ENCODE measurements at places on chromosomes 1 and 21.

DNA sequence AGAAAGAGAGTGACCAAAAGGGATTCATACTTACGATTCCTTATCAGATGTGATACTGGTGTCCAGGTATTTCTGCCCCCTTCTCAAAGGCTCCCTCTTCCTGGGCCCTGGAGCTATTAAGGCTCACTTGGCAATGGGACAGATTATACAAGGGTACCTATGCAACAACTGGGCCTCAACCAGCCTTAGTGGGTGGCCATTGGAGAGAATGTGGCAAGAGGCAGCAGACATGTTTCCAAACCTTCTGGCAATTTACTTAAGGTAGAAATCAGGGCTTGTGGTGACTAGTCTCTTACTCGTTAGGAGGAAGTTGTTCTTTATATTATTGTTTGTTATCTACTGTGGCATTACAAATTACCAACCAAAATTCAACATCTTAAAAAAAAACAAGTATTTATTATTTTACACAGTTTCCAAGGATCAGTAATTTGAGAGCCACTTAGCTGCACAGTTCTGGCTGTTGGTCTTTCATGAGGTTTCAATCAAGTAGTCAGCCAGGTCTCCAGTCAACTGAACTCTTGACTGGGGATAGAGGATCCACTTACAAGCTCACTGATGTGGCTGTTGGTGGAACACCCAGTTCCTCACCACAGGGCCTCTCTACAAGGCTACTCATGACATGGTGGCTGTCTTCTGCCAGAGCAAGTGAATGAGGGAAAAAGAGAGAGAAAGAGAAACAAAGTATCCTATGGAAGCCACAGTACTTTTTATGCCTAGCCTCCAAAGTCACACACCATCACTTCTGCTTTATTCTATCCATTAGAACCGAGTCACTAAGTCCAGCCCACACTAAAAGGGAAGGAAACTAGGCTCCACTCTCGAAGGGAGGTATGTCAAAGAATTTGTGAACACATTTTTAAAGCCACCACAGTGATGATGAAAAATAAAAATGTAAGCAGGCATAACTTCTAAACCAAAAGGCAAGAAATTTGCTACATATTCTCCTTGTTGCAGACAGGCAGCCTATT lies 10.7 kb downstream of the ZNF648 start:
- DNase-seq, result no peak

- no peak for DNase-seq
Observed at GRCh38 chr1:22491995-22492715, 40.5 kb downstream of the ZBTB40 start.

DNA sequence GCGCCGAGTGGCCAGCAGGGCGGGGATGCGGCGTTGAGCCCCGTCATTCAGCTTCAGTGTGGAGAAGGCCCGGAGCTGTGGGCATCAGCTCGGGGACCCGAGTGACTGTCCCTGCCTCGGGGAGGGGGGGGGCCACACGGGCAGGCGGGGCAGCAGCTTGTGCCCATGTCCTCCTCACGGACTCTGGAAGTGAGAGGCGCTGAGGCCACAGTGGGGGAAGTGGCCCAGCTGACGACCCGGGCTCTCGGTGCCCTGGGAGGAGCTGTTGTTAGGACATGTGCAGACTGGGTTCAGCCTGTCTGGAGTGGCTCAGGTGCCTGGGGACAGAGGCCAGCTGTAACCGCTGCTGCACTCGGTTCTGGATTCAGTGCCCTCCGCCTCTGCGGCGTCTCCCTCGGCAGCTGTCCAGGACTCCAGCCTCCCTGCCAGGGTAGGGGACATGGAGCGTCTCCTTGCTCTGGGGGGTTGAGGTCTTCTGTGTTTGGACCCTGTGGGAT lies 71.1 kb downstream of the SKI start:
- no peak for DNase-seq

DNA sequence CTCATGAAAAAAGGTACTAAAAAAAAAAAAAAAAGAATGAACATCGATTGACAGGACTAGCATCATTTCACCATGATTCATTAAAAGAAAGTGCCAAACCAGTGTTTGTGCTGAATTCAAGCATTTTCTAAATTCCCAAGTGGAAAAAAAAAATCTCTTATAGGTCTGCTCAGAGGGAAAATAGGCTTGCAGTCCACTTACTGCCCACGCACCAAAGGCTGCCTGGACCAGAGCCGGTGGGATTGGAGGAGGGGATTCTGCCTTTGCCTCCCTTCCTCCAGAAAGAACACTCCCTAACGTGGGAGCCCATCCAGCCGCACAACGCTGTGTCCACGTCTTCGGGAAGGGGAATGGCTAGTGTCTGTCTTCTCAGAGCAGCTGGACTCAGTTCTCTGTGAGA lies 5.5 kb upstream of the TRAPPC10 start:
- DNase-seq, result no peak

GRCh38 chr1:110153407-110153950 lies 3.2 kb downstream of the SLC6A17 start:
- no peak for DNase-seq

DNA sequence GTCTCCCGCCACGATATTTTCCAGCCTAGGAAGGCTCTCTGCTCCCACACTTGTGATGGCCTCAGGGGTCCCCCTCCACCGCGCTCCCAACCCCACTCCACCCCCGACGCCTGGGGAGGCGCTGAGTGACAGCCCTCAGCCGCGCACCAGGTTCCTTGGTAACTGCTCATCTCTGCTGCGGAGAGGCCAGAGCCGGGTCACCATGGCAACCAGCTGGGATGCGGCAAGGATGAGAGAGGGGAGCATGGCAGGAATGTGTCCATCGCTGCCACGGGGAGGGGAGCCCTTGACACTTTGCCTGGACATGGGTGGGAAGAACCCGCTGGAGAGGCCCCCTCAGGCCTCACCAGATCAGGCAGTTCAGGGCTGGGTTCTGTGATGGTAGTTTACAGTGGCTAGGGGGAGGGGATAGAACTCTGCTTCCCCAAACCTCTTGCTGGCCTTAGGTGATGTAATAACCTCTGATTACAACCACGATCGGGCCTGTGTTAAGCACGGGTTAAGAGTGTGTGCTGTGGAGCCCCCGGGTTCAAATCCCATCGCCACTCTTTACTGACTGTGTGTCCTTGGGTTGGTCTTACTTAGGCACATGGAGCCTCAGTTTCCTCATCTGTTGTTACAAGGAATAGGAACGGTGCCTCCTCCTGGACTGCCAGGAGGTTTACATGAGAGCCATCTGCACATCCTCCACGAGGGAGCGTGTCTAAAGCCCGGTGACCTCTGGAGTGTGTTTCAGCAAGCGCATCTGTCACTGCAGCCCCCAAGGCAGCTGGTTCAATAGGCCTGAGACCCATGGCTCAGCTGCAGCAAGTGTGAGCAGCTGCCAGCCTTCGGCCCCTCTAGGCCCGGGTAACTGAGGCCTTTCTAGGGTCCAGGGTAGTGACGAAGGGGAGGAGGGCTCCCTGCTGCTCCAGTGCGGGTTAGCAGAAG lies 6.3 kb downstream of the KIF17 start:
- DNase-seq, result no peak

GRCh38 chr1:158806916-158807536 lies 24.1 kb upstream of the MNDA start:
- no peak for DNase-seq

DNA sequence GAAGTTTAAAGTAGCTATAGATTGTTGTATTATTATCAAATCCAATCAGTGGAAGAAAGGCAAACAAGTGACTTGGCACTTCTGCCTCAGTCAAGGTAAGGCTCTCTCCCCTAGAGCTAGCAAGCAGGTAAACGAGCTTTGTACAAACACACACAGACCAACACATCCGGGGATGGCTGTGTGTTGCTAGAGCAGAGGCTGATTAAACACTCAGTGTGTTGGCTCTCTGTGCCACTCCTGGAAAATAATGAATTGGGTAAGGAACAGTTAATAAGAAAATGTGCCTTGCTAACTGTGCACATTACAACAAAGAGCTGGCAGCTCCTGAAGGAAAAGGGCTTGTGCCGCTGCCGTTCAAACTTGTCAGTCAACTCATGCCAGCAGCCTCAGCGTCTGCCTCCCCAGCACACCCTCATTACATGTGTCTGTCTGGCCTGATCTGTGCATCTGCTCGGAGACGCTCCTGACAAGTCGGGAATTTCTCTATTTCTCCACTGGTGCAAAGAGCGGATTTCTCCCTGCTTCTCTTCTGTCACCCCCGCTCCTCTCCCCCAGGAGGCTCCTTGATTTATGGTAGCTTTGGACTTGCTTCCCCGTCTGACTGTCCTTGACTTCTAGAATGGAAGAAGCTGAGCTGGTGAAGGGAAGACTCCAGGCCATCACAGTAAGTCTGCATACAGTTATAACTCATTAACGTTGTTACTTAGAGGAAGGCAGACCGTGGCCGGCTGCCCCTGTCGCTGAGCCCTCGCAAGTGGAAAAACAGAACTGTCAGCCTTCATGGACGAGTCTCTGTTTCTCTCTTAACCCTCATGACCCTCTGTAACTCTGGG lies at the start of gene PALMD:
PALMD (plus strand) TSS at position 415 of the 833 bp plus-strand sequence; CDS start at position 620, 205 bp downstream.
- peak; percentile 39 for DNase-seq

DNA sequence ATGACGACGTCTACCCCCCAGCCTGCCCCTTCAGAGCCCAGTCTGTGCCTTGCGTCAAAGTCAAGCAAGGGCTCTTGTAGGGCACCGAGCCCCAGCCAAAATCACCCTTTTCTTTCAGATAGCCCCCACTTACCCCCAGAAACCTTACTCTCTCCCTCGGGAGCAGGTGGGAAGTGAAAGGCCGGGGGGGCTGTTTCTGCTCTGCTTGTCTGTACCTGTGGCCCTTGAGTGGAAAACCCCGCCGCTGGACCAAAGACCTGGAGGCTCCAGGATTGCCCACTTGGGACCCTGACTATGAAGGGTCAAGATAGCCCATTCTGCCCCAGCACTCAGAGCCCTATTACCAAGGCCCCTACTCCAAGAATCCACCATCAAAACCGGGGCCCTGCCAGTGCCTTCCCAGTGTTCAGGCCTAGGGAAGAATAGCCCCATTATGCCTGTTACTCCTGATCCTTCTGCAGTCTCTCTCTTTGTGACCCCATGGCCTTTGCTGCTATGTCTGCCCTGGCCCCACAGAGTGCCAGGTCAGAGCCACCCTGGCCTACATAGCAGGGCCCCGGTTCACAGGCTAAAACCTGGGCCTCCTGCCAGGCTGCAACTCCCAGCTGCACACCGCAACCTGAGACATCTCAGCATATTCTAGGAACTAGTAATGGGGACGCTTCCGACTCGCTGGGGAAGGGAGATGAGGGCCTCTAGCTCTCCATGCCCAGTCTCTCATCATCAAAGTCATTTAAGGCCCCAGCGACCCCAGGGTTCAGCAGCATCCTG lies 22.2 kb upstream of the HPDL start:
- DNase-seq, result no peak

DNA sequence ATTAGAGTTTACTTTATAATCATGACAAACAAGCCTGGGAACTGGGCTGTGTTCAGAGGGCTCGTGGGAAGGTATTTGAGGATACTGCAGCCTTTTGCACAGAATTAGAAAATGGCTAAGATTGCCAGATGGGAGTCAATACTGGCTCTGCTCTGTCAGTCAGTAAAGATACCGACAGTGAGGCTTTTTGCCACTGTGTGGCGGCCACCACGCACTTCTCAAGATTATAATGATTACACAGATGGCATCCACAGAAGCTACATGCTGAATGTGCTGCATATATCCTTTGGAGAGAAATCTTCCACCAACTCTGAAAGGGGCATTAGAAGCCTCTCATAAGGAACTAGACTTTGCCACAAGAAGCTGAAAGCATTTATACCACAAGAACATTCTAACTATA lies 213.4 kb upstream of the PTBP2 start:
- DNase-seq, result no peak

DNA sequence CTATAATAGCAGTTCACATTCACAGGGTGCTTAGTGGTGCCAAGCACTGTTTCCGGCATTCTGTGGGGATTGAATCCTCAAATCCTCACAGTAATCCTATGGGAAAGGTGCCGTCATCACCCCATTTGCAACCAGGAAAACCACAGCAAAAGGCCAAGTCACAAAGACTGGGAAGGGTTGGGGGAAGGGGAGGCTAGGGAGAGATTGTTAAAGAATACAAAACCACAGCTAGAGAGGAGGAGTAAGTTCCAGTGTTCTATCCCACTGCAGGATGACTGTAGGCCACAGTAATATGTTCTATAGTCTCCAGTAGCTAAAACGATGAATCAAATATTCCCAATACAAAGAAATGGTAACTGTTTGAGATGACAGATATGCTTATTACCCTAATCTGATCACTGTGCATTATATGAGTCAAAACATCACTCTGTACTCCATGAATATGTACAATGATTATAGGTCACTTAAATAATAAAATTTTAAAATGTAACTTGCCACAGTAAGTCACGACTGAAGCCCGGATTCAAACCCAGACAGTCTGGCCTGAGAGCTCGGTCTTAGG lies 256.8 kb downstream of the TOMM20 start:
- no peak for DNase-seq

DNA sequence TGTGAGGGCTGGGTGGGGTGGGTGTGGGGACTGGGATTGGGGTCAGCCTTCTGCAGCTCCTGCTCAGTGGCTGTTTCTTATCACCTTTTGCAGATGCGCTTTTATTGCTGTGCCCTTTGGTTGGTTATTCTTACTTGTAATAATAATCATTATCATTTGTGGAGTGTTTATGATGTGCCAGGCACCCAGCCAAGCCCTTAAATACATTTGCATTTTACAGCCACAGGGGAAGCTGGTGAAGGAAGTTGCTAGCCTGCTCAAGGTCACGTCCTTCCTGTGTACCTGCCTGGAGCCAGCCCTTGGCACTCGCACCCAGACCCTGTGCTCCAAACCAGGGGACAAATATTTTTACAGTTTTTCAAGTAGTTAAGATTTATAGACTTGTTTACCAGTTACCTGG lies 144.0 kb downstream of the PGBD5 start:
- DNase-seq, result no peak

- no peak for DNase-seq
Observed at GRCh38 chr1:44616991-44617702, 57.1 kb downstream of the TMEM53 start.

GRCh38 chr1:85707267-85707989 lies 805 bp downstream of the ZNHIT6 start:
- no peak for DNase-seq

- no peak for DNase-seq
Observed at GRCh38 chr1:202275061-202275770, 66.5 kb downstream of the UBE2T start.

Data from skin of body (tissue), 3 donors.